ENCODE measurements at places on chromosomes 7 and 10.

DNA sequence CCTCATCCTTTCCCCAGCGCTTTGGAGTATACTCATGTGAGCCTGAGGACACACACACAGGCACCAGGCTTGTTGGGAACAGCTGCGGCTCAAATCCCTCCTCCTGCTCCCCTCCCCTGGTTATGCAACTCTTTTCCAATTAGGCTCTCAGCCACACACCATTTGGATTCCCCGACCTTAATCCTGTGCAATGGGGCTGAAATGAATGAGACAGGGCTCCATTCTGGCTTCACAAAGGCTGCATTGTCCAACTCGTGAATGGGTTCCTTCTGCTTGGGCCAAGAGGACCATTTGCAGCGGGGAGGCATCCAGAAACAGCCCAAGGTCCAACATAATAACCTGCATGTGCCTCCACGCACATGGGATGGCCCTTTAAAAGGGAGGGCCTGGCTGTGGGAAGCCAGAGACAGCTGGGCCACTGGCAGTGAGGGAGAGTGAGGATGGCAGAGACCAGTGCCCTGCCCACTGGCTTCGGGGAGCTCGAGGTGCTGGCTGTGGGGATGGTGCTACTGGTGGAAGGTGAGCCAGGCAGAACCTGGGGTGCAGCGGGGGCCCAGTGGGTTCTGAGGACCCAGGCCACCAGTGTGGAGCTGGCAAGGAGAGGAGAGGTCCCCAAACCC lies at the start of gene RGR:
Gene RGR (plus strand): TSS at position 403 of the 620 bp plus-strand sequence. CDS start 38 bp downstream, at position 441.
- DNase-seq, result no peak

- DNase-seq, result no peak
These were observed 63.4 kb downstream of the VAX1 start for GRCh38 chr10:117074621-117075020.

DNA sequence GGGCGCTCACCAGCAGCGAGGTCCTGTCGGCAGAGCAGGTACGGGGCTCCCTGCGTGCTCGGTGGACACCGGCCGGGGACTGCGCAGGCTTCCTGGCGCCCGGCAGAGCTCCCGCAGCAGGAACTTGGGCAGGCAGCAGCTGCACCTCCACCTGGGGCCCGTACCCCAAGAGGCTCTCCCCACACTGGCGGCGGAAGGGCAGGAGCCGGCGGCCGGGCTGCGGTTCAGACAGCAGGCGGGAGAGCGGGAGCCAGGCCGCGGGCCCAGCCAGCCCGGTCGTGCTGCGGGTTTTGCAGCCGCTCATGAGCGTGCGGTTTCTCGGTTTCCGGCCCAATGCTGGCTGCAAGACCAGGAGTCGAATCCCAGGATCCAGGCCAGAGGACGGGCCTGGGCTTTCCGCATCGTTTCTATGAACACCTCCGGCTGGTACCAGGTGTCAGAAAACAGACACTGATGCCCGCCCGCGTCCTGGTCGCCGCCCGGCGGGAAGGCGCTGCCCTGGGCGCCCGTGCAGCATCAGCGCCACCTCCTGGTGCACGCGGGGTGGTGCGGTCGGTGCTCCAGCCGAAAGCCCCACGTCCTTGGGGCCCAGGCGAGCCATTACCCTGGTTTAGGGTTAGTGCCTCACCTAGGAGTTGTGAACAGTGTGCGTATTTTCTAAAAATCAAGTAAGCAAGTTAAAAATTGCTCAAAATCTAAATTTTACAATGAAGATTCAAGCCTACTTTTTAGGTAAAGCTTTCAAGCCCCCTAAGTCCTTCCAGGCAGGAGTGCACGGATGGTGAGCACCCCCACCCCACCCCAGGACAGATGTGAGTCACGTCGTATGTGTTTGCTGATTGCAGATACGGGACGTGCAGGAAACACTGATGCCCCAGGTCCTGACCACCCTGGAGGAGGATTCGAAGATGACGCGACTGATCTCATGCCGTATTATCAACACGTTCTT lies 47.4 kb upstream of the PRKAR1B start:
- DNase-seq, result no peak

DNA sequence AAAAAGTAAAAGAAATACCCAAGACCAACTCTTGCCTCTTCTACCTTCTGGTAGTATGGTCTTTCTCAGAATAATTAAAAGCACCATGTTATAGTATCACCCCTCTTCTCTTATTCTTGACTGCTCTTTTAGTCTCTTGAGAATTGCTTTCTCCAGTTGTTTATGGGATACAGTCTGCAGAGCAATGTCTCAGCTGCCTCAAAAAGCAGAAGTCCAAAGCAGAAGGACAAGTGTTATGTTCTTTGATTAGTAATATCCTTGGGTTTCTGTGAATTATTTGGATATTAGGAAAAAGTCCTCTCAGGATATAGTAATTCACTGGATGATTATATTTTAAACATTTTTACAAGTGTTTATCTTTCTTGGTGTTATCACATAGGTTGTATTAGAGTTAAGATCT lies 7.4 kb downstream of the TAS2R41 start:
- DNase-seq, result no peak

DNA sequence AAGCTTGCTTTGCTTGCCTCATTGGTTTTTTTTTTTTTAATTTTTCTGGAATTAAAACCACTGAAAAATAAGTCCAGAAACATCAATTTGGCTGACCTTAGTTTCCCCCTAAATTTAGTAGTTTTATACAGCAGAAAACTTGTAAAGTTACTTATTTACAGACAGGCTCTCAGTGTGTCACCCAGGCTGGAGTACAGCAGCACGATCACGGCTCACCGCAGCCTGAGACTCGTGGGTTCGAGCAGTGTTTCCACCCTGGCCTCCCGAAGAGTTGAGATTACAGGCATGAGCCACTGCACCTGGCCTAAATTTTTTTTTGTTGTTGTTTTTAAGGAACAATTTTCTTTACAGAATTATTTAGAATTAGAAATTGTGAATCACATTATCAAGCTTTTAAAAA lies 250.5 kb downstream of the SDK1 start:
- DNase-seq, result no peak
